Sciatic nerve (tissue), 2 donors: ENCODE measurements at places on chromosomes 5 and 9.

- no peak for DNase-seq
Observed at GRCh38 chr9:117050007-117050406, 362.9 kb downstream of the TRIM32 start.

DNA sequence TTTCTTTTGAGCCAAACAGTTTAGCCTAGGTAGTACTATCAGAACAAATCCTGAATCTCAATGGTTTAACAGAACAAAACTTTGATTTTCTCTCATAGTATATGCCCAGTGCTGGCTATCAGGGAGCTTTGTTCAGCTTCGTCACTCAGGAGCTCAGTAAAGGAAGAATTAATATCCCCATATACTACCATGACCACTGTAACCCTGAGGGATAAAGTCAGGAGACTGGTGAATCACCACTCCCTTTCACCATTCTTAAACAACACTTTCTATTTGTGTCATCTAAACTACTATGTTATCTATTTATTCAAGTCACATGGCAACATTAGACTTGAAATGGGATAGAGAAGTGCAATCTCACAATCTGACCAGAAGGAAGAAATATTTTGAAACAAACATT lies 522.6 kb upstream of the COX7C start:
- no peak for DNase-seq

DNA sequence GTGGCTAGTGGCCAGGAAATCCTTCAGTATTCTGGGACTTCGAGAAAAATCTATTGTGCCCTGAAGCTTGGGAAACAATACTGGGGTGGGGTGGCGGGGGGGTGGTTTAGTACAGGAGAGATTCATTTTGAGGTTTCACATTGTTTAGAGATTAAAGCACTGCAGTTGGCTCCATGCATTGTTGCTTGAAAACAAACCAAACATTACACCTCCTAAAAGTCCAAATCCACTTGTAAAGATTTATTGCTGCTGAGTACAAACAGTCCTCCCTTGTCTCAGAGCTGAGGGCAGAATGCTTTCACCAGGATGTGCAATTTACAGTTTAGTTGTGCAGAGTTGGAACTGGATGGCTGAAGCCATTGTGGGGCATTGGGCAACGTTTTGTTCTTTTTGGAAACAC lies 49.4 kb downstream of the GGTA1 start:
- no peak for DNase-seq

DNA sequence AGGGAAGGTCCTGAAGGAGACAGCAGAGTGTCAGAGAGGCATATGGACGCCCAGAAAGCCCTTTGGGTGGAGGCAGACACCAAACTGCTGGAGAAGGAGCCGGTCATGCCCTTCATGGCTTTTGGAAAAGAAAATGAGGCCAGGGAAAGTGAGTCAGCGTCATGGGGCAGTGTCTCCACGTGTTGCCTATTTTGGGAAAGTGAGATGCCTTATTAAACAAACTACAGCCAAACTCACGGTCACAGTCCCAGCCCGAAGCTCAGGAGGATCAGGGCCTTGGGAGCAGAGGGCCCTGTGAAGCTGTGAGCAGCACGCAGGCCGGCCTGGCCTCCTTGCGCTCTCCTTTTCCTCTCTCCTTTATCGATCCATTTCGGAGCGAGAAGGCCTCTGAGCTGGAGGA lies 25.0 kb downstream of the RGS3 start:
- peak; percentile 41 for DNase-seq

DNA sequence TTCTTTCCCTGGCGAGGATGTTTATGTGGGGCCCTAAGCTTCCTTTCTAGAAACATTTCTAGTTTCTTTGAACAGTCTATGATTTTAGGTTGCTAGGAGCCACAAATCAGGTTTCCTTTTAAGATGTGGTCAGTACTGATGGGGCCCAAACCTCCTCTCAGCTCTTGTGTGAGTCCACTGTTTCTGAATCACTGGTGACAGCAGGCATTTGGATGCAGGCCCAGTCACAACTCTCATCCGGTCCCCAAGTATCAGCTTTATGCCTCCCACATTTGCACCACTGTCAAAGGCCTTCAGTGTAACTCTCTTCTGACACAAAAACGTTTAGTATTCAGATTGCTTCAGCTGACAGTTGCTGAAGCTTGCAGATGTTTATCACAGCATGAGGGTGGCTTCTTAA lies 7.8 kb downstream of the DMRT2 start:
- DNase-seq: no peak
